Fibroblast of skin of right quadriceps (primary cell): ENCODE measurements at places on chromosomes 3 and 15.

DNA sequence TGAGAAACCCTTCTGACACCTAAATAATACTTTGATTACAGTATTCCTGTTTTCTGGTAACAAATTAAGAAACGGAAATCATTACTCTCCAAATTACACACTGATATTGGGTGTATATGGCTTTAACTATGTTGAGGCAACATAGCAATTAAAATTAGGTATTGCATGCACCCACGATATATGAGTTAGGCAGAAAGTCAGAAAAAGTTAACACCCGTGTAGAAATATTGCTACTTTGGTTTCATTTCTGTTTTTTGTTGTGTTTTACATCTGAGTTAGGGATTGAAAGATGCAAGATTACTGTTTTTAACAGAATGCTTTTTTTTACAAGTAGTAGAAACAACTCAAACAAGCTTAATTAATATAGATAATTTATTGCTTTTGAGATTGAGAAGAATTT, 327.8 kb downstream of the GBE1 start:
- no peak for DNase-seq

DNA sequence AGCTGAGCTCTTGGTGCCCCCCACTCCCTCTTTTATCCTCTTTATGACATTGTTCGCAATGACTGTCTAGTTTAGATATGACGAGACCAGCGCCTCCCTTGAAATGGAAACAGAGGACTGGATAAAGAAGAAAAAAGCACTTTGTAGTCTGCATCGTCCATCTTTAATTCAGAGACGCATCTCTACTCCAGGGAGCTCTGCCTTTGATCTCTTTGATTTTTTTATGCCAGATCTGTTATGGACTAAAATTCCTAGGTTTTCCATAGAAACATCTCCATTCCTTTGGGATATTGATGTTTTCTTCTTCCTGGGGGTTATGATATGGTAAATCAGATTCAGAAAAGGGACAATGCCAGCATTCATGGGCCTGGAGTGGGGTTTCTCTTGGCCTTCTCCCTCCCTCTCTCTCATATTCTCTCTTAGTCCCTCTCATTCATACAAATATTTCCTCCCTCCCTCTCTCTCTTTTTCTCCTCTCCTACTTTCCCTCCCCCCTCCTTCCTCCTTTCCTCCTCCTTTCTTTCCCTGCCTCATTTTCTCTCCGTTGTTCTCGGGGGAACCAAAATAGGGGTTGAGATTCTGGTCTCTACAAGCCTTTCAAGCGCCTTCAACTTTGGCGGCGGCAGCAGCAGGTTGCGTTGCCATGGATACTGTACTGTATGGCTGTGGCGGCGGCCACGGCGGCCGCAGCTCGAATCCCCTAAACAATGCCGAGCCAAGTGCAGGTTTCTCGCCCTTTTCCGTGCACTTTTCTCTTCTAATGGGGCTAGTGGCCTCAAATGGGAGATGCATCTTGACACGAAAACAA, 45.5 kb downstream of the ZIC4 start:
- DNase-seq = no peak

GRCh38 chr15:39165020-39165706, 415.7 kb upstream of the THBS1 start:
- DNase-seq = peak; percentile 90

GRCh38 chr3:37125195-37126073, 48.9 kb downstream of the LRRFIP2 start:
- DNase-seq = no peak

DNA sequence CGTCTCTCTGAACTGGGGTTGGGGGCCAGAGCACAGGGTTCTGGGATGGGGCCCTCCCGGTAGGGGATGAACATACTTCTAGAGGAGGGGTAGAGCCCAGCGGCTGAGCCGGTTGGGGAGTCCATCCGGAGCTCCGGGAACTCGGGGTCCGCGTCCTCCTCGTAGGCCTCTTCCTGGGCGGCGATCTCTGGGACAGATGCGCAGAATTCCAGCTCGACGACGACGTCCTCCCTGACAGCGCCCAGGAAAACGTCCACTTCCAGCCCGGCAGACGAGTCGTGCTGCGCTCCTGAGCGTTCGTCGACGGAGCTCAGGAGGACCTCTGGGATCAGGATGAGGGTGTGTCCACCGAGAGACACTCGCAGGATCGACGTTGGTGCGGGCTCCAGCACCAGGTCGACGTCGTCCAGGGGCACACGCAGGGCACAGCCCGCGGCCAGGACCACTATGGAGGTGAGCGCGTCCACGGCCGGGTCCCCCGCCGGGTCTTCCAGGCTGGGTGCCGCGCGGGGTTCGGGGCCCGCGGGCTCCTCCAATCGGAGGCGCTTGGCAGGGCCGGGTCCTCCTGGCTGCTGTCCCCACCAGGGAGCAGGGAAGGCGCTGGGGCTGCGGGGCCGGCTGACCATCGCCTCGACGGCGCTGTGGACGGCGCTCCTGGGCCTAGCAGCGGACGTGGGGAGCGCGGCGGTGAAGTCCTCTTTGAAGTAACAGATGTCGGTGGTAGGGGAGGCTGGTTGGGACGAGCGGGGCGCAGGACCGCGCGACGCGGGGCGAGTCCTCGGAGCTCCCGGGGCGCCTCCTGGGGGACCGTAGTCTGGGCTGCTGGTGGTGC, 474 bp downstream of the PRR23B start:
- no peak for DNase-seq

- DNase-seq = peak; percentile 46
Observed at GRCh38 chr3:101117980-101118379, 124.8 kb upstream of the ABI3BP start.
